Activated naive CD4-positive, alpha-beta T cell treated with Interleukin-2 at 50 U/mL for 16 hours (primary cell): ENCODE measurements at places on chromosomes 4 and X.

GRCh38 chr4:548976-549375 lies 27.1 kb downstream of the TMEM271 start:
- DNase-seq, result no peak

DNA sequence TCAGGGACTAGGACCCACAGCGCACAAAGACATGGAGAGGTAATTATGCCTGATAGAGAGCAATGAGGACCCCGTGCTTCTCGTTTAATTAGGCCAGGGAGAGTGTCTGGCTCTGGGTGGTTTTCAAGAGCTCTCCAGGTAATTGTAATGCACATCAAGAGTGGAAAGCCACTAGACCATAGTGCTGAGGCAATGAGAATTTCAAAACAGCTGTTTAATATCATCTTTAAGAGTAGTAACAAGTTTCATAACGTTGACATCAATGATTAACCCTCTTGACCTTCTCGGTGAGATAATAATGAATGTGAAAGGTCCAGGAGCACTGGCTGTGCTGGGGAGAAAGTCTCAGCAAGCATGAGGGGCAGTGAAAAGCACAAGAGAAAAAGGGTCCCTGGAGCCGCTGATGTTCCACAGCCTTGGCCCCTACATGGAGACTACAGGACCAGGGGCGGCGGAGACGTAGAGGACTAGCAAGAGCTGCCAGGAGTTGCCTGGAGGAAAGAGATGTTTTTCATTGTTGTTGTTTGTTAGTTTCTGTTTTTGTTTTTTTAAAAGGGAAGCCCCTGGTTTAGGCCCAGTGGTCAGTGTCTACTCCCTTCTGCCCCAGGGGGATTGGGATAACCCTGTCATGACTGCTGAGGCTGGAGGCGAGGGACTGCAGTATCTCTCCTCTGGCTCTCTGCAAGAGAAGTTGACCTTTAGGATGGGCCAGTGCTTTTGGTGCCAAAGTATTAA lies 14.8 kb upstream of the CXCR3 start:
- no peak for DNase-seq

- DNase-seq, result peak; percentile 55
These were observed 44.4 kb upstream of the TMSB15B start for GRCh38 chrX:103918050-103918449.

DNA sequence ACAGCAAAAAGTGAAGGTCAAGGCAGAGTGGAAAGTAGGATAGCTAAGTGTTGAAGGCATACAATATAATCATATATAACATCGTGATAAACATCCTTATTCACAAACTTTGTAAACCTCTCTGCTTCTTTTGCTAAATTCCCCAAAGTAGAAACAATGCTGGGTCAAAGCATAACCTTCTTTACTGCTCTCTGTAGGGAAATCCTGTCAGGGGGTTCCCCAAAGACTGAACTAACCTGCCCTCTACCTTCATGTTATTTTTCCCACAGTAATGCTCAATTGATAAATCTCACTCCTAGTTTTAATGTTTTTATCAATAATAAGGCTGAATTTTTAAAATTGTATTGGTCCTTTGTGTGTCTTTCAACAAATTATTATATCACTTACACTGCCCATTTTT lies 55.7 kb downstream of the DCHS2 start:
- DNase-seq, result no peak

DNA sequence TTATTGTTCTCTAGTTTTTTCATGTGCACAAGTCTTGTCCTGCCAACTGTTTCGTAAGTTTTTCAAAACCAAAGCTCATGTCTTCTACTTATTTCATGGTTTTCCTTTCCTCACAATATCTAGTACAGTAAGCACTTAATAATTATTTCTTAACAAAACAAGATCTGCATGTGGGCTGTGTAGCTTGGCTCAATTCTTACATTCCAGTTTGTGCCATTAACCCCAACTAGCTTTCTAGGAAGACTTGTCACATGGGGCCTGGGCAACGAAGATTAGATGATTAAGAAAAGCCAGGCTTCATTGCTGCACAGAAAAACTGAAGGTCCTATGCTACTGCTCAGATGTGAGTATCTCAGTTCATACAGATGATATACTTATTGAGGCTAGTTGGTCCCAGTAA lies 155.3 kb upstream of the TEX13A start:
- no peak for DNase-seq

DNA sequence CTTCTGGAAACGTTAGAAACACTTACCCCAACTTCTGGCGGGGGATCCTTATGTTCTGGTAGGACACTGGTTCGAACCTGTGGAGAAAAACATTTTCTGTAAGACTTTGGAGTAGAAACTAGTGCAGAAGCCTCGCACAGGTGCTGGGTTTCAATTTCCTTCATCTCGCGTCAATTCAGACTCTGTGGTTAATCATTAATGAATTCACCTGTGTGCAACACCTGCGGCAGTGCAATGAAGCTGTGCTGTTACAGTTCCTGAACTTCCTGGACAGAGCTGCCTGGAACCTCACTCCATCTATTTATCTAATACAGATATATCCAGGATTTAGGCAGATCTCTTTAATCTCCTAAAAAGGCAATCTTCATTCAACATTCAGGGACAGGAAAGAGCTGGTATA lies 531.4 kb downstream of the INPP4B start:
- DNase-seq, result no peak
